ENCODE measurements at places on chromosomes 16 and 17. TPM values are rescaled to one million over a fixed set of nuclear protein-coding genes. Genes with fewer than 3 reads are reported as not detected.

Gene RCVRN
- total RNA-seq = not detected

Gene RHBDL3
- total RNA-seq = 1.7 TPM

Gene ASGR1
- total RNA-seq = 23.9 TPM

Gene MPV17L
- total RNA-seq = 0.26 TPM

DNA sequence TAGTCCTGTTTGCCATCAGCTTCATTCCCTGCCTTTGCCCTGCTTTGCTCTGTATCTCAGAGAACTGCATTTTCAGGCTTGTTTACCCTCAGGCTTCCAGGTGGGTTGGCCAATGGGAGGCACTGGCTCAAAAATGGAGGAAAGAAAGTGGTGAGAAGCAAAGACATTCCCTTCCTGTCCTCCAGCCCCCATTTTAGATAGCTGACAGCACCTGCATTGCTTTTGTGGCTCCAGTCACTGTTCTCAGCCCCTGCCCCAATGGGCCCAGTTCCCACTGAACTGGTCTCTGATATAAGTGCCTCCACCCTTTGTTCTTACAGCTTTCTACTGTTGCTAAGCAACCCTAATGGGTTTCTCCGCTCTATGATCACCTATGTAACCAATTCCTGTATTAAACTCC lies 19.4 kb upstream of the SDK2 start:
- H3K27ac ChIP-seq = no peak overlapping the region
- no peak for DNase-seq
- H3K4me1 ChIP-seq = peaks cover 6% of the 10 kb centered on the region
- H3K27me3 ChIP-seq = no peaks in the 10 kb centered on the region

GRCh38 chr16:67086822-67087221 lies 22.9 kb upstream of the PHAF1 start:
- H3K27ac ChIP-seq = peak overlapping the region; percentile 0
- DNase-seq = no peak
- no peaks in the 10 kb centered on the region for H3K4me1 ChIP-seq
- peaks cover 5% of the 10 kb centered on the region for H3K36me3 ChIP-seq
- no peak overlapping the region for H3K4me3 ChIP-seq

GRCh38 chr17:45230410-45230786 lies 8.7 kb downstream of the FMNL1 start:
- H3K4me3 ChIP-seq = no peak overlapping the region
- peaks cover 19% of the 10 kb centered on the region for H3K4me1 ChIP-seq
- H3K27ac ChIP-seq = no peak overlapping the region
- peaks cover 5% of the 10 kb centered on the region for H3K36me3 ChIP-seq
- DNase-seq = no peak
- H3K27me3 ChIP-seq = peaks cover 9% of the 10 kb centered on the region

DNA sequence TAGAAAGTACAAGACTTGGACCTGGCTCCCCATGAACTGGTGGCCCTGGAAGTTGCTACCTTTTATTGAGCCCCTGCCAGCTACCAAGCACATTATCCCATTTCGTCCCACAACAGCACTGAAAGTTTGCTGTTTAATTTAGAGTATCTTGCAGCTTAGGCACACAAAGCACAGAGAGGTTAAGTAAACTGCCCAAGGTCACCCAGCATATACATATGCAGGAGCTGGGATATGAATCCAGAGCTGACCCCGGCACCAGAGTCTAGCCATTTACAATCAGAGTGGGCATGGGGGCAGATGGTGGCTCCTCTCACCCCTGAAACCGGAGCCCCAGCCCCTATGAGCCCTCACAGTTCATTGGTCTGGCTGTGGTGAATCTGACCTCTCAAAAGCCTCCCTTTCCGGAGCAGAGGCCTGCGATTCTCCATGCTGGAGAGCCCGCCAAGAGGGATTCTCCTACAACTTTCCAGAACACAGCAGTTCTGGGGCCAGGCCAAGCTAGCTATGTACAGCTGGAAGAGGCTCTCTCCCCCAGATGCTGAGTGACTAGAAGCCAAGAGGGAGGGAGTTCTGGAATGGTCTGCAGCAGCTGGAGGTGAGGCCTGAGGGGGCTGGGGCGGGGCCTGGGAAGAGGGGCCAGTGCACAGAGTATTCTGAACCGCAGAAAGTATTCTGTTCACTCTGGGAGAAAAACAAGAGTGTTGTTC lies 58.3 kb downstream of the SREBF1 start:
- peaks cover 10% of the 10 kb centered on the region for H3K4me1 ChIP-seq
- no peak overlapping the region for H3K4me3 ChIP-seq
- peak overlapping the region; percentile 13 for H3K27ac ChIP-seq

- H3K27ac ChIP-seq = peak overlapping the region; percentile 86
- peaks cover 28% of the 10 kb centered on the region for H3K4me1 ChIP-seq
- H3K4me3 ChIP-seq = peak overlapping the region; percentile 65
- no peak for DNase-seq
Observed at GRCh38 chr17:7318121-7318860, 3.1 kb upstream of the GPS2 start.

DNA sequence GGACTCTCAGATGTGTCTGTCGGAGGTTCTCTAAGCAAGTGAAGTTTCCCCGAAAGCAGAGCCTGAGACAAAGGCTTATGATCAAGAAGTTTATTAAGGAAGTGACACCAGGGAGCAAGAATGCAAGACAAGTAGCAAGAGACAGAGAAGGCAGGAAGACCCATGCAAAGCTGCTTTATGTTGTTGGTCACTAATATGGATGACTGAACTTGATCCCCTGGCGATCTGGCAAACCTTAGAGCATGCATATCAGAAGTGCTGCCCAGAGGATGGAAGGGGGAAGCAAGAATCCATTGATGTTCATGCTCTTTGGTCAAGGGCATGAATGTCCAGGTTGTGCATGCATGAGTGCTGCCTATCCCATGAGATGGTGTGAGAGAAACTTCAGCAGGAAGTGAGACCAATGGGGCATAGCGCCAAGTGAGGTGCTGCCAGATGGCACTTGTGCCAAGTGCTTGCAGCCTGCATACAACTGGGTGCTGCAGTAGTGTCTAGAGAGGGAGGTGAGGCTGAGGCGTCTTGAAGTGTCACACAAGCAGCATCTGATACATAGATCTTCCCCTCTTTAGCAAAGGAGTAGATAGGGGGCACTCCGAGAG lies 176.5 kb downstream of the SALL1 start:
- H3K4me1 ChIP-seq = no peaks in the 10 kb centered on the region
- H3K27ac ChIP-seq = no peak overlapping the region
- H3K36me3 ChIP-seq = no peaks in the 10 kb centered on the region
- peaks cover 7% of the 10 kb centered on the region for H3K27me3 ChIP-seq
- no peak for DNase-seq

DNA sequence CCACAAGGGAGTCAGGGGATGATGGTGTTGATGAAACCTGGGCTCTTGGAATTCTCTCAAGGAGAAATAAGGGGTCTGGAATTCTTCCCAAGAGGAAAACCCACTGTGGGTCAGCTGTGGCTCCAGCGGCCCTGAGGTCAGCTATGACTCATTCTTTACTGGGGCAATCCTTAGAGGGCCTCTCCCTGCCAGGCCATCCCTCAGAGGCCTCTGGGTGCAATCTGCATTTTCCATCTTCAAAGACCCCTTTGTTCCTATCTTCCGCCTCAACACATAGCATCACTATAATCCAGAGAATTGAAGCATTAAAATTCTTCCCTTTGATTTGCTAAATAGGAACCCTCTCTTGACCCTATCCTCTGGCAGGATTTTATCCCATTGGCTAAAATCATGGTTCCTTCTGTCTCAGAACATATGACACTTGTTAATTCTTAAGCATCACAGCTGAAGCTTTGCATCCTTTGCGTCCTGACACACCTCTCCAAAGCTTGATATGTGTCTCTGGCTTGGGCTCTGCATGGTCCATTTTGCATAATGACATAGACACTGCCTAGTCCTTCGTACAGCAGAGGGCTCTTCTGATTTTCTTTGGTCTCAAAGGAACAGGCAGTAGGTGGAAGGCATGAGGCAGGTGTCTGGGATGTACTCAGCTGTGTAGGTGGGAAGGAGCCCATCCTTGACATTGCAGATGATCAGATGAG lies 4.4 kb upstream of the KRT37 start:
- no peaks in the 10 kb centered on the region for H3K36me3 ChIP-seq
- DNase-seq = no peak
- no peaks in the 10 kb centered on the region for H3K27me3 ChIP-seq
- no peak overlapping the region for H3K4me3 ChIP-seq
- no peaks in the 10 kb centered on the region for H3K4me1 ChIP-seq

DNA sequence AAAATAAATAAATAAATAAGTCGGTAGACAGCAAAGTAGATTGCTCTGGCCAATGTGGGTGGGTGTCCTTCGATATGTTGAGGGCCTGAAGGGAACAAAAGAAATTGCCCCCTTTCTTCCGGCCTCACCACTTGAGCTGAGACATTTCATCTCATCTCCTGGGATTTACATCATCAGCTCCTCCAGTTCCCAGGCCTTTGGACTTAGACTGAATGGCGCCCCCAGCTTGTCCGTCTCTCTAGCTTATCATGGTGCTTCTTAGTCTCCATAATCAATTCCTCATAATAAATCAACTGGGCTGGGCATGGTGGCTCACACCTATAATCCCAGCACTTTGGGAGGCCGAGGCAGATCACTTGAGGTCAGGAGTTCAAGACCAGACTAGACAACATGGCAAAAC lies 13.8 kb upstream of the HAP1 start:
- H3K27ac ChIP-seq = no peak overlapping the region
- no peaks in the 10 kb centered on the region for H3K4me1 ChIP-seq
- no peak overlapping the region for H3K4me3 ChIP-seq
- DNase-seq = no peak
- peaks cover 9% of the 10 kb centered on the region for H3K36me3 ChIP-seq

- H3K27ac ChIP-seq = no peak overlapping the region
- peaks cover 10% of the 10 kb centered on the region for H3K36me3 ChIP-seq
- H3K4me3 ChIP-seq = no peak overlapping the region
- H3K27me3 ChIP-seq = no peaks in the 10 kb centered on the region
- no peak for DNase-seq
- no peaks in the 10 kb centered on the region for H3K4me1 ChIP-seq
Observed at GRCh38 chr17:31900877-31901276, 631 bp downstream of the UTP6 start.

DNA sequence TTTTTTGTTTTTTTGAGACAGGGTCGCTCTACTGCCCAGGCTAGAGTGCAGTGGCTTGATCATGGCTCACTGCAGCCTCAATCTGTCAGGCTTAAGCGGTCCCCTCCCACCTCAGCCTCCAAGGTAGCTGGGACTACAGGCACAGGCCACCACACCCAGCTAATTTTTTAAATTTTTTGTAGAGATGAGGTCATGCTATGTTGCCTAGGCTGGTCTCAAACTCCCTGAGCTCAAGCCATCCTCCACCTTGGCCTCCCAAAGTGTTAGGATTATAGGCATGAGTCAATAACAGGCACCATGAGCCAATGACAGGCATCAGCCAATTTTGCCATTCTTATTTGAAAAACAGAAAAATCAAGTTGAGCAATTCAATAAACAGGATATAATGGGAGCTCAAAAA lies 125.0 kb downstream of the SPAG9 start:
- H3K4me3 ChIP-seq = no peak overlapping the region
- H3K27ac ChIP-seq = no peak overlapping the region
- no peaks in the 10 kb centered on the region for H3K4me1 ChIP-seq
- no peaks in the 10 kb centered on the region for H3K27me3 ChIP-seq
- peaks cover 24% of the 10 kb centered on the region for H3K36me3 ChIP-seq

DNA sequence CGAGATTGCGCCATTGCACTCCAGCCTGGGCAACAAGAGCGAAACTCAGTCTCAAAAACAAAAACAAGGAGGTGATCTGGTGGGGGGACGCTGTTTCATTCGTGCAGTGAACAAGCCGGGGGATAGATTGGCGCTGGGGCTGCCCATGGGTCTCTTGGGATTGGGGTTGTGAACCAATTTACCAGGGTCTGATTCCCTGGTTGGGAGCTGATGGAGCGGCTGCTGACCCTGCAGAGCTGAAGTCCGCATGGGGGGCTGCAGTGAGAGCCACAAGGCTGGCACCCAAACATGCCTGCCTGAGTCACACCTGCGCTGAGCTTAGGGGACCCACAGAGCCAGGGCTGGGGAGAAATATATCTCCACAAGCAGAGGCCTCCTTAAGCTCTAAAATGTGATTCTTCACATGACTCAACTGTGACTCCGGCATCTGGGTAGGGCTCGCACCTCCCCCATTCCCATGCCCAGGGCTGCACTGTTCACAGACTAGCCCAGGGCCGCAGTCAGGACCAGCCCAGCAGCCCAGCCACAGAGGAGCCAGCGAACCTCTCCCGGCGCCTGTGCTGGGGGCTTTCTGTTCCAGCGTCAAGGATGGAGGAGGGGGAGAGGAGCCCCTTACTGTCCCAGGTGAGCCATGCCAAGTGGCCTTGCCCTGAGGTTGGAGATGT lies 5.0 kb downstream of the TSPAN10 start:
- H3K4me1 ChIP-seq = no peaks in the 10 kb centered on the region
- H3K27me3 ChIP-seq = peaks cover 13% of the 10 kb centered on the region
- no peak overlapping the region for H3K4me3 ChIP-seq
- peaks cover 3% of the 10 kb centered on the region for H3K36me3 ChIP-seq
- no peak overlapping the region for H3K27ac ChIP-seq

- H3K36me3 ChIP-seq = no peaks in the 10 kb centered on the region
- peaks cover 2% of the 10 kb centered on the region for H3K4me1 ChIP-seq
- DNase-seq = no peak
- H3K4me3 ChIP-seq = no peak overlapping the region
- no peak overlapping the region for H3K27ac ChIP-seq
Observed at GRCh38 chr16:85239239-85239638, 127.0 kb upstream of the CIBAR2 start.

- DNase-seq = no peak
- H3K27ac ChIP-seq = no peak overlapping the region
- H3K36me3 ChIP-seq = no peaks in the 10 kb centered on the region
- no peak overlapping the region for H3K4me3 ChIP-seq
- peaks cover 11% of the 10 kb centered on the region for H3K27me3 ChIP-seq
Observed at GRCh38 chr17:34639706-34640425, 60.5 kb downstream of the TMEM132E start.

DNA sequence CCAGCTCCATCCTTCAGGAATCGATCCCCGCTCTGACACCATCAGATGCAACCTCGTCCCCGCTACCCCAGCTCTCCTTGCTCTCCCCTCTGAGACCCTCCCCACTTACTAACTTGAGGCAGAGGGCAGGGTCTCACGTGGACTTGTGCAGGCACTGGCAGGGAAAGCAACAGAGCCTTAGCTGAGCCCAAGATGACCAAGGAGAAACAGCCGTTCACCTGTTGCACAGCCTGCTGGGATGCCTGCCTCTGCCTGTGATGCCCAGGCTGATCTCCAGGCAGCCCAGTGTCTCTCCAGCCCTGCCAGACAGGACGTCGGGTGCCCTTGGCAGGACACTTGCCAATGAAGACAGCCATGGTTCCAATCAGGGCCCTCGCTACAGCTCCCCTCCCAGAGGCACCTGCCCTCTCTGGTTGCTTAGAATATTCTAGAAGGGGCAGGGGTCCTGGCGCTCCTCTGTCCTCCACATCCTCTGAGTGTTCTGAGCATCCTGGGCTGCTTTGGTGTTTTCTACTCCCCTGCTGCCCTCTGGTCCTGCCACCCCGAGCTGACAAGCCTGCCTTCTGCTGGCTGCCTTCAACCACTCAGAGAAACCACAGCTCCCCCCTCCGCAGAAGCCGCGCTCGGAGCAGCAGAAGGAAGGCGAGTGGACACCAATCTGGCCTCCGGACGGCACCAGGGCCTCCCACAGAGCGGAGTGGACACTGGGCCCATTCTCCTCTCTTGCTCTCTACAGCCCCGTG lies 6.7 kb downstream of the CEP295NL start:
- H3K4me1 ChIP-seq = peaks cover 24% of the 10 kb centered on the region
- no peak for DNase-seq
- H3K4me3 ChIP-seq = no peak overlapping the region
- peaks cover 5% of the 10 kb centered on the region for H3K36me3 ChIP-seq

- DNase-seq = no peak
- H3K4me3 ChIP-seq = no peak overlapping the region
- no peak overlapping the region for H3K27ac ChIP-seq
Observed at GRCh38 chr17:60664022-60664421, 13.6 kb upstream of the BCAS3 start.

GRCh38 chr16:559021-559380 lies 1.2 kb upstream of the PRR35 start:
- no peak overlapping the region for H3K4me3 ChIP-seq
- H3K27me3 ChIP-seq = peaks cover 2% of the 10 kb centered on the region
- no peak overlapping the region for H3K27ac ChIP-seq
- H3K36me3 ChIP-seq = no peaks in the 10 kb centered on the region
